ENCODE measurements at places on chromosomes 2 and 18.

DNA sequence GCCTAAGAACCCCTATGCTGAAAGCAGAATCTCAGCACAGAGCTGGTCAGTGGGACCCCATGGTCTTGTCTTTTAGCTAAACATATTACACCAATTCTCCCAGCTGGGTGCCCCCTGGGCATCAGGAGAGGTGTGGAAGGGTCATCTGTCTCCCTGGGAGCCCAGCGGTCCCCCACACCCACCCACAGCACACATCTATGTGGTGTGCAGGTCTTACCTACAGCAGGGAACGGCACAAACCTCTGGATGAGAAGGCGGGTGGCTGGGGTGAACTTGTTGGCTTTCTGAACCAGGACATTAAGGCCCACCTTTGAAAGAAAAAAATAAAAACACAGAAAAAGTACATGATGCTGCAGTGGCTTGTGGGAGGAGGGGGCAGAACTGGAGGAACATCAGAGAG, 70.7 kb downstream of the EMX1 start:
- DNase-seq: no peak

GRCh38 chr18:10242936-10243680, 211.3 kb upstream of the APCDD1 start:
- peak; percentile 37 for DNase-seq

GRCh38 chr2:190529486-190530247, 4.9 kb downstream of the NEMP2 start:
- DNase-seq: no peak

- no peak for DNase-seq
Measured at GRCh38 chr2:63643486-63643885, 54.7 kb downstream of the MDH1 start.

DNA sequence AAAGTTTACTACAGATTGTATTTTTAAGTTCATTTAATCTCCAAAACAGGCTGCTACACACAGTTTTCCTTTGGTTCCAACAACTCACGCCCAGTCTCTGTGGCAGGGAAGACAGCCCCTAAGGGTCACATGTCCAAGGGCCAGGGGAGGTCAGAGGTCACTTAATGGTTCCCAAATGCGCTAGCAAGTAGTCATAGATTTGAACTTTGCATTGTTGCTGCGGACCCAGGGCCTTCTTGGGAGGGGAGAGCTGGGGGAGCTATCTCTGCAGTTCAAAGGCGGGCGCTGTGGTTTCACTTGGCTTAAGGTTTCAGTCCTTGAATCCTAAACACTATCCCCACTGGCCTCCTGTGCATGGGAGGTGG, 74.8 kb upstream of the ZNF532 start:
- DNase-seq: no peak

GRCh38 chr18:26719896-26720295, 145.6 kb downstream of the AQP4 start:
- no peak for DNase-seq

Measured in NCI-H526 treated with DMSO at 0.1 percent for 48 hours (cell line).